CD4-positive, alpha-beta T cell treated with Interleukin-6 at 100 ng/mL for 8 hours (primary cell): ENCODE measurements at places on chromosomes 1 and 21.

DNA sequence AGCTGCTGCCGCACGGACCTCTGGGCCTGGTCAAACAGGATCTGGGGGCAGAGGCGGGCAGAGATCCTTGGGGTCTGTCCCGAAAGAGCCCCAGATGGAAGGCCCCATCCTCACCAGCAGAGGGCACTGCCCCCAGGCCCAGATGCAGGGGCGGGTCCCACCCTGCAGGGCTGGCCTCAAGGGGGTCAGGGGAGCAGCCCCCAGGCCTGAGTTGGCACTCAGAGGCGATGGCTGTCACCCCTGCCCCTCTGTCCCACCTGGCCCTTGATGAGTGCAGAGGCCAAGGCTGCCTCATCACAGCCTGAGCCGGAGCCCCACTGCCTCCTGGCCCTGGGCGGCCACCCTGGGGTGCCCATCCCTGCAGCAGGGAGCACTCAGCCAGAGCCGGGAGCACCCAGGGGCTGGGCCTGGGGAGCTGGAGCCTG is 5.7 kb downstream of the ACAP3 start:
- DNase-seq: no peak

DNA sequence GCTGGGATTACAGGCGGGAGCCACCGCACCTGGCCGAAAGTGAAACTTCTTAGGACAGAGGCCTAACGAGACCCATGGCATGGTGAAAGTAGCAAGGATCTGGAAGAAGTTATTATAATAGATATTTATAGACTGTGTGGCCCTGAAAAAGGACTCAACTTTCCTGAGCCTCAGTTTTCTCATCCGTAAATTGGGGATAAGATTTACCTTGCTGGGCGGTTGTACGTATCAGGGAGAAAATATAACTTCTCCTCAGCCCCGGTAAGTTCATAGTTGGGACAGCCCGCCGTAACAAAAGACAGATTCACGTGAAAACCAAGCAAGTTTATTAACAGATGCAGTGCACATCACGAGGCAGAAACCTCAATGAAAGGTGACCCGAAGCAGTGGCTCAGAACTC is 5.5 kb upstream of the PIK3CD start:
- no peak for DNase-seq

- DNase-seq: no peak
These were observed 137.0 kb upstream of the AJAP1 start for GRCh38 chr1:4517186-4517954.

- no peak for DNase-seq
These were observed 267.4 kb downstream of the ATG4C start for GRCh38 chr1:63051356-63051755.

- DNase-seq: no peak
These were observed 3.2 kb downstream of the DVL1 start for GRCh38 chr1:1345860-1346500.

DNA sequence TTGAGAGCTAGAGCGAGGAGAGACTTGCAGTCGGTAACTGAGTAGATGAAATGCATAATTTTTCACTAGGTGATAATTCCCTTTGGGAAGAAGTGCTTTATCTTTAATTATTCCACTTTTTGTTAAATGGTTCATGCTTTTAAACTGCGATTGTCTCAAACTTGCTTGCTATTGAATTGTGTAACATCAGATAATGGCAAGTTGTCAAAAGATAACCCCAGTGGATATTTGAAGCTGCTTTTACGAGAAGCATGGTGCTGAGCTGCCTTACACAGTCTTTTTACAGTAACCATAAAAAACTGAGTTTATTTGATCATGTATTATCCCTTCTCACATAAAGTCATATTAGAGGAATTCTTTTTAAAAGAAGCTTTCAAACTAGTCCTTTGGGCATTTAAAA is 30.2 kb downstream of the TMEM50B start:
- DNase-seq: no peak

DNA sequence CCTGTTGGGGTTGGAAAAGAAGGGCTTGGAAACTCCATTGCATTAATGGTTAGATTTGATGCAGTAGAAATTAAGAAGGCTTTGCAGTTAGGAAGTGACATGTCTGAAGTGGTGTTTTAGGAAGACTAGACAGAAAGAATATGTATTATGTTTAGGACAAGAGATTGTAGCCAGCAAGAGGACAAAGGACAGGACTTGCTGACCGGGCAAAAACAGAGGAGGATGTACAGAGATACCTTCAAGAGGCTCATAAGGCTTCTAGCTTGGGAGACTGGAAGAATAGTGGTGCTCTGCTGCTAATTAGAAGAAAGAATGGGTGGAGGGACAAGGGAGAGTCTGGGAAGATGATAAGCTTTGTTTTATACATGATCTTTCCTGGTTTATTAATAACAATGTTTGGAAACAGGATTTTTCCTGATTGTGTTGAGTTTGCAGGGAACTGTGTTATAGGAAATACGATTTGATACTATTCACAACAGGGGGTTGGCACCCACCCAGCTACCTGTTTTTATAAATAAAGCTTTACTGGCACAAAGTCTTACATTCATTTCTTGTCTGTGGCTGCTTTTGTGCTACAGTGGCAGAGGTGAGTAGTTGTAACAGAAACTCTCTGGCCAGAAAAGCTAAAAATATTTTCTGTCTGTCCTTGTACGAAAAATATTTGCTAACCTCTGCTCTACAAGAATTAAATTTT is 37.1 kb upstream of the TMCO2 start:
- no peak for DNase-seq

GRCh38 chr21:42341776-42342542 is 8.8 kb downstream of the TFF2 start:
- no peak for DNase-seq

GRCh38 chr1:41175546-41175945 is 66.6 kb downstream of the SCMH1 start:
- no peak for DNase-seq

DNA sequence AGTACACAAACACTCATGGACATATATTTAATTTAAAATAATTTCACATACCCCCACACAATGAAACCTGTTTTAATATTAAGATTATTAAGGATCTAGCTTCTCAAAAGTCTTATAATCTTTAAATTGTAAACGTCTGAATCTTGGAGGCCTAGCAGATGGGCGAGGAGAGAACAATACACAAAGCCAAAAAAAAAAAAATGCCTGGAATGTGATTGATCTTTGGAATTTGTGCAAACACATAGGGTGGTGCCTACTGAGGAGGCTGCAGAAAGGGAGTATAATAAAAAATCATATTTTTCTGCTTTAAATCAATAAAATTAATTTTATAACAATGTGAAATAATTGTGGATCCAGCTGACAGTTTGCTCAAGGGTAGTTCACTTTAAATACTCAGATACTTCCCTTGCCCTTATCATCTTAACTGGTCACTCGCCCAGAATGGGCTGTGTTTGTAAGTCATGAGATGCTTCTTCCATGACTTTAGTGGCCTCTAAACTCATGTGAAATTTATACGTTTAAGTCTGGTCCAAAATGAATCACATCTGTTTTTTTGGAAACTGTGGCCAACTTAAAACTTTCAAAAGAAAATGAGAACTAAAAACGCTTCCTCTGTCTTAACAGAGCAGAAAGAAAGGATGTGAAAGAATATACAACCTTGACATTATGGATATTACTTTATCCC is 802.8 kb upstream of the CXADR start:
- DNase-seq: no peak

DNA sequence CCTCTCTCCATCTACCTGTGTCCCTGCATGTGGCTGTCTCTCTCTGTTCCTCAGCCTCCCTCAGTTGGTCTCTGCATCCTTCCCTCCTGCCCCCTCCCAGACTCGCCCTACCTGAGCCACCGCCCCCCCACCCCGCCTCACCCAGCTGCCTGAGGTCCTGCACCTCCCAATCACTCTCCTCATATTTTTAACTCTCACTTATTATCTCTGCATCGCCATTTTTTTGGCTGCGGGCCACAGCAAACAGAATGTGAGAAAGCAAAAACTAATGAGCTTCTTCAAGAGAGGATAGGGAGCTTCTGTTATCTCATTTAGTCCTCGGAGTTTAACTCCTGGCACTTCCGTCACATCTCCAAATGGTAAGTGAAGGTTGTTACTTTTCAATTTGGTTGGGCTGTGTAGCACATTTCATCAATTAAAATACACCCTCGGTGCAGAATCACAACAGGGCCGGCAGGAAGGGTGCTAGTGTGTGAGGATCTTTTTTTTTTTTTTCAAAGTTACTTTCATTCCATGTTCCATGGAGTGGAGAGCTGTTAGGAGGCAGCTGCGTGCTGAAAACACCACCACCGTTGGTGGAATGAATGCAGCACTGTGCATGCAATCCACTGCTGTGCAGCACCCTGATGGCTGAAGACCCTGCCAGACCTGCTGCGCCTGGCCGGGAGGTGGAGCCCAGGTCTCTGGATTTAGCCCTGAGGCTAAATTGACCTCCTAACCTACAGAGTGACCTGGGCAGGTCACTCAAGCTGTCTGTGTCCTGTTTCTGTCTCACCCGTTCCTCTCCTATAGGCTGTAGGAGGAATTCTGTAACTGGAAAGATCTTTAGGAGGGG is 157.2 kb upstream of the NFIA start:
- DNase-seq: no peak

DNA sequence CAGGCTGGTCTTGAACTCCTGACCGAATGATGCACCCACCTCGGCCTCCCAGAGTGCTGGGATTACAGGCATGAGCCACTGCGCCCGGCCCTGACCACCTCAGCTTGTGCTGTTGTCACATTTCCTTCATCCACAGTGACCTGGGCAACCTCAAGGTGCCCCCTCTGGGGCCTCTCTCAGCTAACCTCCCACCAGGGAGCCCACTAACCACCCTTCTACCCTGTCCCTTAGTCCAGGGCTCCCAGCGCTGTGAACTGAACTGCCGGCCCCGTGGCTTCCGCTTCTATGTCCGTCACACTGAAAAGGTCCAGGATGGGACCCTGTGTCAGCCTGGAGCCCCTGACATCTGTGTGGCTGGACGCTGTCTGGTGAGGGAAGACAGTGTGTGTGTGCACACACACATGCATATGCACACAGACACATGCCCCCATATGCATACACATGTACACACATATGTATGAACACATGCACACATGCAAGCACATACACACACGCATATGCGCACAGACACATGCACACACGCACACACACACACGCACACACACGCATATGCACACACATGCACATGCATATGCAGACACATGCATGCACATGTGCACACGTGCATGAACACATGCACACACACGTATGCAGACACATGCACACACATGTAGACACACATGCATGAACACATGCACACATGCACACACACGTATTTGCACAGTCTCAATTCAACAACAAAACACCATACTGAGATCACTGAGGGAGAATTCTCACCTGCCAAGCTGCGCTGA is 6.2 kb downstream of the ADAMTSL4 start:
- DNase-seq: no peak

GRCh38 chr1:78223417-78224215 is 177.8 kb downstream of the GIPC2 start:
- no peak for DNase-seq

DNA sequence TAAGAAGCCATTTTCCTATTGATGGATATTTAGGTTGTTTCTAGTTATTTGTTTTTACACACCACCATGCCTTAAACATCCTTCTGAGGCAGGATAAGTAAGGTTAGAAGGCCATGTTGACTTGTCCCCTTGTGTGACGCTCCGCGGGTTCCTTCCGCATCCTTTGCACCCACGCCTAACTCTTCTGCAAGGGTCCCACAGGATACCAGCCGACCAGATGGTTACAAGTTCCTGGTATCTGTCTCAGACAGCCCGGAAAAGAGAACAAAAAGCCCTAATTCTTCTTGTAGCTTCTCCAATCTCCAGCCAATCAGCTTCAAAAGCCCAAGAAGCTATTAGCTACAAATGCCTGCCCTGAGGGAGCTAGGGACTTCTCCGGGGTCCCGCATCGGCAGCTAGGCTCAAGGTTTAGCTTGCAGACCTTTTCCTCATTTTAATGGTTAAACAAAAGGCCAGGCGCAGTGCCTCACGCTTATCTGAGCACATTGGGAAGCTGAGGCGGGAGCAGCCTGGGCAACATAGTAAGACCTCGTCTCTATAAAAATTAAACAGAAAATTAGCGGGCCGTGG is 4.9 kb upstream of the OTUD3 start:
- DNase-seq: no peak

- DNase-seq: no peak
These were observed 70.7 kb downstream of the SCMH1 start for GRCh38 chr1:41171266-41171874.

DNA sequence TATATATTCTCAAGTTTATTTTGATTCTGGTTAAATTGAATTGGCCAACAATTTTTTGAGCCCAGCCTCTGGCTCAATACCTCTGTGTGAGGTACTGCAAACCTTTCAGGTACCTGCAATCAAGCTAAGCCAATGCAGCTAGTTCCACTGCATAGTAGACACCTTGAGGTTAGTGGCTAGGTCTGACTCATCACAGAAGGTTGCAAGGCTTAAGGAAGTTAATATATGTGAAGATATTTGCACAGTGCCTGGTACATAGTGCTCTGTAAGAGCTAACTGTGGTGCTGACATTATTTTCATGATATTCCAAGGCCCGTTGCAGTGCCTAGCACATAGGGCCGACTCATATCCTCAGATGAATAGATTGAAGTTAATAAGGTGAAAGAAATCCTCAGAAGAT is 330.5 kb upstream of the KAZN start:
- DNase-seq: no peak

DNA sequence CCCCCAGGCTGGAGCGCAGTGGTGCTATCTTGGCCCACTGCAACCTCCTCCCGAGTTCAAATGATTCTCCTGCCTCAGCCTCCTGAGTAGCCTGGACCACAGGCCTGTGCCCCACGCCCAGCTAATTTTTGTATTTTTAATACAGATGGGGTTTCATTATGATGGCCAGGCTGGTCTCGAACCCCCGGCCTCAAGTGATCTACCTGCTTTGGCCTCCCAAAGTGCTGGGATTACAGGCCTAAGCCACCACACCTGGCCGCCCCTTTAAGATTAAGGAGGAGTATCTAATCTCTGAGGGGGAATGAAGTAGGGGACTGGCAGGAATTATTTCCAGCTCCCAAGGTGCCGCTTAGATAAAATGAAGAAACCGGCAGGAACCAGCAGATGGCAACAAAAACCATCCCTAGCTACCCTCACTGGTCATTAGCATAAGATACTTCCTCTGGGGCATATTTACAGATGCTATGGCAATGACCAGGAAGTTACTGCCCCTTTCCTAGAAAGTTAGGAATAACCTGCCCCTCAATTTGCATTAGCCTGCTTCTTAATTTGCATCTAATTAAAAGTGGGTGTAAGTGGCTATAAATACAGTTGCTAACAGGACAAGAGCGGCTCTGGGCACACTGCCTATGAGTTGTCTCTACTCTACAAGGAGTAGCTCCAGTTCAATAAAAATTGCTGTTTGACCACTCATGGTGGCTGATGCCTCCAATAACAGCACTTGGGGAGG is 7.1 kb upstream of the NSUN4 start:
- no peak for DNase-seq

GRCh38 chr1:7654725-7655124 is 116.4 kb upstream of the VAMP3 start:
- DNase-seq: no peak

DNA sequence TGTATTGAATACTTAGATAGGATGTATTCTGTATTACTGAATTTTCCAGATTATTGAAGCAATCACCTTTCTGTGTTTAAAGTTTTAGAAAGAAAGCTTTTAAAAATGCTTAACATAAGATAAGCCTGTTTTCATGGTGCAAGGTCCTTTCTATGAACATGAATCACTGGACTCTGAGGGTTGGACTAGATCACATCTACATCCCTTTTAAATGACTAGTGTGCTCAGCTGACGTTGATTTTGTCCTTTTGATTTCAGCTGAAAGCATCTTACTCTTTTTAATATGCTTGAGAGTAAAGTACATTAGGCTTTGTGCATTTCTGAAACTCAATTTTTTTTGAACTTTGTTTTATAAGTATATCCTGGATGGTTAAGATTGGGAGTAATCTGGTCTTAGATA is 16.2 kb downstream of the MIER1 start:
- no peak for DNase-seq

- DNase-seq: peak; percentile 20
These were observed at the start of gene VASH2 for GRCh38 chr1:212950243-212951125. Gene VASH2 (plus strand): TSS chr1:212950541. CDS start chr1:212951543, 1,002 bp downstream.
